ENCODE measurements at places on chromosomes 1 and 21.

GRCh38 chr1:47441450-47442106 lies 3.7 kb downstream of the FOXD2 start:
- DNase-seq = no peak

DNA sequence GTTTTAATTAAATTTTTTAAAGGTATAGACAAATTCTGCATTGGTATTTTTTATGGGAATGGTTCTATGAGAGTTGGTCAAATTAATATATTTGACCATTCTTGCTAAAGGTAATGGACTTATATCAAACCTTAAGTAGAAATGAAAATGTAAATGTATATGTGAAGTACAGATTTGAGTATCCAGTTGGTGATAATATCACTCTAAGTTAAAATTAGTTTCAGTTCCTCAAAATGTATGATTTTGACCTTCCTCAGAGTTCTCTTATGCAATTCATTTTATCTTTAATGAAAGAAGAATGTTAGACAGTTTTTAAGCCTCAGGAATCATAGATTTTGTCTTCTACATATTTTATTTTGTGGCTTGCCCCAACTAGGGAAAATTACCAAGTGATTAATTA lies 1291.5 kb upstream of the B3GALT2 start:
- no peak for DNase-seq

GRCh38 chr1:66334318-66334717 lies 199.6 kb upstream of the SGIP1 start:
- no peak for DNase-seq

- no peak for DNase-seq
Measured at GRCh38 chr1:109668123-109668775, 392 bp downstream of the GSTM2 start.

DNA sequence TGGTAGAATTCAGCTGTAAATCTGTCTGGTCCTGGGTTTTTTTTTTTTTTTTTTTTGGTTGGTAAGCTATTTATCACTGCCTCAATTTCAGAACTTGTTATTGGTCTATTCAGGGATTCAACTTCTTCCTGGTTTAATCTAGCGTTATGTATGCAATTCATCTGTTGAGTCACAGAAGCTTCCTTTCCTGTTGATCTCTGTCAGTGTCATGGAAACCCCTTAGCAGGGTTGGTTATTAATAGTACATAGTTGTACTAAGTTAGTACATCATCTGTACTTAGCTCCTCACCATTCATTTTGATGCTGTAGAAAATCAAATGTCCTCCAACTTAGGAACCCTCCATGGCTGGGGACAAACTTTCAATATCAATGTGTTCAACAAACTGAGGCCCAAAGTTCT lies 51.0 kb upstream of the BARHL2 start:
- DNase-seq = peak; percentile 13

DNA sequence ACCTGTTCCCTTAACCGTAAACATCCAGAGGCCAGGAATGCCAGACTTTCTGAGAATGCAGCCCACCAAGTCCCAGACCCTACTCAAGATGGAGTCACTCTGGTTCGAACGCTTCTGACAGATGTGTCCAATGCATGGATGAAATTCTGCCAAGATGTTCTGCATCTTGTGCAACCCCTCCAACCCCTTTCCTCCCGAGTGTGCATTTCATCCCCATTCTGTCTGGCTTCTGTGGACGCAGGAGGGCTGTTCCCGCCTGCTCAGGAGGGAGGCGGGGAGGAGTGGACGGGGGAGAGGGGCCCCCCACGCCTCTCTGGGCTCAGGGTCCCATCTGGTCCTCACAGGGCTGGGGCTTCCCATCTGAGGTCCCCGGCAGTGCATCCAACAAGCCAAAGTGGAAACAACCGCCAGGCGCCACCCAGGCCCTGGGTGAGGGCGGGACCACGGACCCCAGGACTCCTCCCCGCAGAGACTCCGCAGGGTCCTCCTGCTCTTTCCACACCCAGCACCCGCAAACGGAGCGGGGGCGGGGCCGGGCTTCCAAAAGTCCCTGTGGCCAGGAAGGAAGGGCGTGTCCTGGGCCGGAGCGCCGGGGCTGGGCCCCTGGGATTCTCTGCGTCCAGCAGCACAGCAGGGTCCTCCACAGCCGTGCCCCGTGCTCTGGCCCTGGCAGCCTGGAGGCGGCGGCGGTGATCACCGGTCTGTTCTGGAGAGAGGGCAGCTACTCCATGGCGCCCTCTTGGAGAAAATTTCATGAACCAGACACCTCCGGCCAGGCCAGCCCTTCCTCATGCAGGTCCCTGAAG lies 27.8 kb upstream of the SUMO3 start:
- DNase-seq = peak; percentile 63

DNA sequence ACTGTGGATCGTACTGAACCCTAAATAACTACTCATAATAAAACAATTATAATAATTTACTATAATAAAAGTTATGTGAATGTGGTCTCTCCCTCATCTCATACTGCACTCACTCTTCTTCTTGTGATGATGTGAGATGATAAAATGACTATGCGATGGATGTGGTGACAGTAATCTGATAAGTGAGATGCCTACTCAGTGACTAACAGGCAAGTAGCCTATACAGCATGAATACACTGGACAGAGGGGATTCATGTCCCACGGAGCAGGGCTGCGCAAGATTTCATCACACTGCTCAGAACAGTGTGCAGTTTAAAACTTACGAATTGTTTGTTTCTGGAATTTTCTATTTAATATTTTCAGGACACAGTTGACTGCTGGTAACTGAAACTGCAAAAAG lies 304.0 kb downstream of the DUSP10 start:
- no peak for DNase-seq

GRCh38 chr1:243756529-243756928 lies 93.5 kb downstream of the AKT3 start:
- no peak for DNase-seq

DNA sequence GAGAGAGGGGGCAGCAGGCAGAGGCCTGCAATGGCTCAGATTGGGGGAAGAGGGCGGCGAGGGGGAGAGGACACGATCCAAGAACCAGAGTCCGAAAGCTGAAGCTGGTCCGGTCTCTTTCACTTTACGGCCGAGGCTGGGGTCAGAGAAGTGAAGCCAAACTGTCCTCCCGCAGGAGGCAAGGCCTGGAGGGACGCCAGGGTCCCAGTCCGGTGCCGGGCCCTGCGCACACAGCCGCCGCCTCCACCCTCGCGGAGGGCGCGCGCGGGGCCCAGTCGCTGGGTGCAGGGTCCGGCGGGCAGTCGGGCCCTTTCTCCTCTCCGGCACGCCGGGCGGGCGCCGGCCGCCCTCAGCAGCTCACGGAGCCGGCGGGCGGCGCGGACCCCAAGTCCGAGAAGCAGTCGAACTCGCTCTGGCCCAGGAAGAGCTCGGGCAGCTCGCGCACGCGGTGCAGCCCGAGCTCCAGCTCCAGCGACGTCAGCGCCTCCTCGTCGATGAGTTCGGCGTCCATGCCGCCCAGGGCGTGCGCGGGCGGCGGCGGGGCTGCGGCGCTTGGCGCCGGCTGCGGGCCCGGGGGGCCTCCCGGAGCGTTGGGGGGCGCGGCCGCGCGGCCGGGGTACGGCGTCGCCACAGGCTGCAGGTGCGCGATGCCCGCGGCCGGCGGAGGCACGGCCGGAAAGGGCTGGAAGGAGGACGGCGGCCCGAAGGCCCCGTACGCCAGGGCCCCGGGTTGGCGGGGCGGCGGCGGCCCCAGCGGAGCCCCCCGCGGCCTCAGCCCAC lies 749 bp downstream of the CITED4 start:
- no peak for DNase-seq

DNA sequence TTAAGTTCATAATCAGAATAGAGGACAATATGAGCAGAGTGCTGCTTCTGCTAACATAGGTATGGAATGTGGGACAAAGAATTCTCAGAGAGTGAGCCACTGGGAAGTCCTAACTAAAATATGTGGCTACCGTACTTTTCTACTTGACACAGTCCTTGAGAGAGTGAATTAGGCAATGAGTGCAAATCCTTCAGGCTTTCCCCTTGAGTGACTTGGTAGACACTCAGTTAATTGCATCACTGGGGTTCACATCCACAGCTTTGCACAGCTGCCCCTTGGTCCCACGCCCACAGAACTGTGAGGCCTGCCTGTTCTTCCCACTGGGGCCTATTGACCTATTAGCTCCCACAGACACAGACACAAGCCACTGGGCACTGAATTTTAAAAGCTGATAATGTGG lies 40.5 kb upstream of the PAXBP1 start:
- no peak for DNase-seq

DNA sequence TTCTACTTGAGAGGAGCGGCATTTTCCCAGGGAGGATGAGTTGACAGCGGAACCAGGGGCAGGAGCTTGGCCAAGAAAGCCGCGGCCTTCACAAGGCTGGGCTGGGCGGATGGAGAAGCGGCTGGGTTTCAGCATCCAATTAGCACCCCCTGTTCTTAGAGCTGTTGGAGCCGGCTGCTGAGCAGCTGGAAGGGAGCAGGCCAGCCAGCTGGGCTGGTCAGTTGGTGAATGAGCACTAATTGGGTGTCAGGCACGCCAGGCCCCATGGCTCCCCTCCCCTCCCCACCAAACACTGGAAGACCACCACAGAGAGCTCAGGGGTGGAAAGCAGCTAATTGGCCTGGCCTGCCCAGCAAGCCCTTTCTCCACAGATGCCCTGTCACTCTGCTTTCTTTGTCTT lies 245.6 kb downstream of the RRAGC start:
- DNase-seq = no peak

- DNase-seq = peak; percentile 63
Measured at GRCh38 chr1:151511636-151512215, 539 bp downstream of the CGN start.

- DNase-seq = no peak
Measured at GRCh38 chr21:17950591-17950990, 131.4 kb upstream of the C21orf91 start.

- no peak for DNase-seq
Measured at GRCh38 chr1:10168912-10169514, 41.4 kb upstream of the KIF1B start.

DNA sequence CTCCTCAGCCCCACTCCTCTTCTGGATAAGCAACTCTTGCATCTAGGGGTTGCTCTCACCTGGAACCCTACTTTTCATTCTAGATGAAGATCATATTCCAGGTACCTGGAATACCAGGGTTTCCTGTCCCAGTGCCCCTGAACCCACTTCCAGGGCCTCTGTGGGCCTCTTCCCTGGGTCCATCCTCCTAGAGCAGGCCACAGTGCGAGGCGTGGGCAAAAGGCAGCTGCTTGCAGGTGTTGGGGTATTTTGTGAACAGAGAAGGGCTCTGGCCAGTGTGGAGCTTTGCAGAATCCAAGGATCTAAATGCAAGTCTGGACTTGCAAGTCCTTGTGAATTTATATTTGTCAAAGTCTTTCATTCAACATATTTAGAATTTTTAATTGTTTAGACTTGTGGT lies 240.4 kb upstream of the POU3F1 start:
- no peak for DNase-seq

- no peak for DNase-seq
Measured at GRCh38 chr21:45022736-45023135, 51.6 kb upstream of the ADARB1 start.

- DNase-seq = no peak
Measured at GRCh38 chr1:5826601-5827000, 165.6 kb downstream of the NPHP4 start.

- no peak for DNase-seq
Measured at GRCh38 chr1:116674751-116675150, 7.2 kb upstream of the IGSF3 start.

GRCh38 chr1:29222686-29223085 lies 8.0 kb downstream of the MECR start:
- DNase-seq = no peak

- DNase-seq = no peak
Measured at GRCh38 chr21:31266241-31266640, 77.8 kb downstream of the TIAM1 start.

- DNase-seq = peak; percentile 57
Measured at GRCh38 chr1:79259390-79260336, 253.1 kb upstream of the ADGRL4 start.

DNA sequence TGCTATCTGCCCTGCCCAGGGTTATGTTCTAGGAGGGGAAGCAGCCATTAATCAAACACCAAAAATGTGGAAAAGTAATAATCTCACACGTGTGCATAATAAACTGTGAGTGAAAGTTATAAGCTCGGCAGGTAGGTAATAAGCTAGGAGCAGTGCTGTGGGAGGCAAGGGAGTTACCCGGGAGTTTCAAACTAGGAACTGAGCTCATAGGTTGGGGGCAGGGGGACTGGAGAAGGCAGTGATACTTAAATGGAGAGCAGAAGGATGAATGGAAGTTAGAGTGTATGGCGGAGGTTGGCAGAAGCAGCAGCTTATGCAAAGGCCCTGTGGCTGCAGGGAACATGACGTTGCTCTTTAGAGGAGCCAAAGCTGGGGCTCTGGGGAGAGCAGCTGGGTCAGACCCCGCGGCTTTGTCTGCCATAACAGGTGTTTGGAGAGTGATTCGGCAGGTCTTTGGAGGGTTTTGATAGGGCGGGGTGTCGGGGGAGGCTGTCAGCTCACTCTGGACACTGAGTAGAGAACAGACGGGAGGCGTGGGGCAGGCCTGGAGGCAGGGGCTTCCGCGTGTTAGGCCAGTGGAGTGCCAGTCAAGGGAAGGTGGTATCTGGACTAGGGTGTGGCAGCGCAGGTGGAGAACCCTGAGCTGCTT lies 20.0 kb downstream of the PTPRF start:
- no peak for DNase-seq

DNA sequence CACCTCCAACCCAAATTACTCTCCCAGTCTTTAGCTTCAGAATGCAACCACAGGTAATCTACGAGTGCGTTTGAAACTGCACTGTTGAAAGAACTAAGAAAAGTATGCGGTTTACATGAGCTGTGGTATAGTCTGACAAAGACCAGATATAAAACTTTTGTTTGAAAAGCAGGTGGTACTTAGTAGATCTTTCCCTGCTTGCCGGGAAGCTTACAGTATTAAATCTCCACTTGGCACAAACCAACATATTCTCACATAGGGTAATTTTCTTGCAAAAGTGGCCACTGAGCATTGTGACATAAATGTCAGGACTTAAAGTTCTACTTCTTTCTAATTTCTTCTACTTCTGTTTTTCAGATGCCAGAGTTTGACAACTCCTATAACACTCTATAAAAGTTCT lies 8.4 kb downstream of the RGS2 start:
- DNase-seq = no peak

DNA sequence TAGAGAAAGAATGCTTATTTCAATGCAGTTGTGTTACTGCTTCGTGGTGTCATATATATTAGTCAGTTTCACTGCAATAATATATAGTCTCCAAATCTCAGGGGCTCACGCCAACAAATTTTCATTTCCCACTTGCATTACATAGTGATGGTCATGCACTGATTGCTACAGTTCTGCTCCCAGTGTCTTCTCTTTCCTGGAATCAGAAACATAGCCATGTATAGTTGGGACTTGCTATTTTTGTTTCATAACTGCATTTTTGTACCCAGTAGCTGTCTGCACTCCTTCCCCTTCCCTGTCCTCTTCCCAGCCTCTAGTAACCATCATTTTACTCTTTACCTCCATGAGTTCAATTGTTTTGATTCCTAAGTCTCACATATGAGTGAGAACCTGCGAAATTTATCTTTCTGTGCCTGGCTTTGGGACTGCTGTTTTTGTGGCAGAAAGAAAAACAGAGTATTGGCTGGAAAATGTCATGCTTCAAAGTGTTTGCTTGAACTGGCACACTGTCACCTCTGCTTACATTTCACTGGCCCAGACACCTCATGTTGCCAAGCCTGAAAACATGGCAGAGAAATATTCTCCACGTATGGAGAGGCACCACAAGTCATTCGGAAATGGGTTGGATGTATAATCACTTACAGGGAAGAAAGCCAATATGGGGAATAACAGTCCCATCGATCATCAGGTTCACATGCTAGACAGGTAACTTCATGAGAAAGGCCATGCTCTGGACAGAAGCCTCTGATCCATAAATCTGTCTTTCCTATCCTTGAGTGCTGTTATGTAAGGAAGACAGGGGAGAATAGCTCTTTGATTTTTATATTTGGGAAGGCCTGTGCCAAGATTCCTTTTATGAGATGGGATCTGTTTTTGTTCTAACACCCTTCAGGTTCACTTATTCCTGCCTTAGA lies 60.4 kb upstream of the BACH1 start:
- DNase-seq = peak; percentile 55

All from MCF 10A (cell line).